Nephron progenitor cell (in vitro differentiated cells): ENCODE measurements at places on chromosomes 12 and 14.
A peak's percentile ranks its signal among the peaks of the same experiment; 100 is the strongest.

GRCh38 chr14:55267820-55268219 lies 3.4 kb upstream of the FBXO34 start:
- no peak for DNase-seq
- peaks cover 14% of the 10 kb centered on the region for H3K4me1 ChIP-seq
- peaks cover under 1% of the 10 kb centered on the region for H3K36me3 ChIP-seq
- H3K27me3 ChIP-seq: peaks cover 13% of the 10 kb centered on the region
- no peak overlapping the region for H3K27ac ChIP-seq

- H3K4me3 ChIP-seq: no peak overlapping the region
- no peaks in the 10 kb centered on the region for H3K36me3 ChIP-seq
- DNase-seq: no peak
- H3K4me1 ChIP-seq: peaks cover 14% of the 10 kb centered on the region
- peaks cover 3% of the 10 kb centered on the region for H3K27me3 ChIP-seq
- no peak overlapping the region for H3K27ac ChIP-seq
Measured at GRCh38 chr12:31018790-31019505, 54.7 kb upstream of the DDX11 start.

GRCh38 chr12:20493934-20494333 lies 125.6 kb downstream of the PDE3A start:
- H3K27ac ChIP-seq: no peak overlapping the region
- H3K4me1 ChIP-seq: no peaks in the 10 kb centered on the region

DNA sequence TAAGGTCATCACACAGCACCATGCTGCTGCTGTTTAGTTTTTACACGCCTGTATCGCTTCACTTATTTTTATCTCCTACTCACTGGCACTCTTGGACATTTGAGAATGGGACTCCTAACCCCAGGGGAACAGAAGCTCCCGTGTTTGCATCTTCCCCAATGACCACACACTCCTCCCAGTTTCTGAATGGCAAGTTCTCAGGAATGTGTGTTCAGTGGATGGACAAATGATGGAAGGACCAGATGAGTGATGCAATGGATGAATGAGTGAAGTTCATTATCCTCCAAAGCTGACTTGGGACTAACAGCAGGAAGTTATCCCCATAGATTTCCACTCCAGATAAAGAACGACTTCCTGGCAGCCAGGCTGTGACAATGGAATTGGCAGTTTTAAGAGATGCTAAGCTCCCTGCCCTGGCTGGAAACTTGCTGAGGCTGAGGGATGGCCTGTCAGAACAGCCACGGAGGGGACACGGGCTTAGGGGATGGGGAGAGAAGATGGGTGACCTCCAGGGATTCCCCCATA lies 231.5 kb downstream of the SLC15A4 start:
- H3K4me3 ChIP-seq: no peak overlapping the region
- H3K27ac ChIP-seq: peak overlapping the region; percentile 24
- no peaks in the 10 kb centered on the region for H3K27me3 ChIP-seq
- H3K36me3 ChIP-seq: peaks cover 6% of the 10 kb centered on the region
- peaks cover 35% of the 10 kb centered on the region for H3K4me1 ChIP-seq

DNA sequence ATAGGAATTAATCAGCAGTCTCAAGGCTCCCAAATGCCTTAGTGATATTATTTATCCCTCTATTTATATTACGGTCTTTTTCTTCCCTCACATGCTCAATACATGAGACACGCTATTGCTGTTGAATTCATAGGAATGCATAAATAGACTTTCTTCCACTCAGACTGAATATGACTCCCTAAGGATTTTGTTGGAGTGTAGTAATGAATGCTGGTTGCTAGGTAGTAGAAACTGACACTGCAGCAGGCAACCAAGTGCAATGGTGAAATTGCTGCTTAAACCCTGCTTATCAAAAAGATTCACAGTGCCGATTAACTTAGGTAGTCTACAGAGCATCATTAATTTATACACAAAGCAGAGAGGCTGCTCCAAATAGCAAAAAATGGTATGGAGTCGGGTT lies 168.2 kb downstream of the KCNC2 start:
- DNase-seq: no peak
- no peaks in the 10 kb centered on the region for H3K27me3 ChIP-seq
- H3K27ac ChIP-seq: no peak overlapping the region
- no peaks in the 10 kb centered on the region for H3K36me3 ChIP-seq

DNA sequence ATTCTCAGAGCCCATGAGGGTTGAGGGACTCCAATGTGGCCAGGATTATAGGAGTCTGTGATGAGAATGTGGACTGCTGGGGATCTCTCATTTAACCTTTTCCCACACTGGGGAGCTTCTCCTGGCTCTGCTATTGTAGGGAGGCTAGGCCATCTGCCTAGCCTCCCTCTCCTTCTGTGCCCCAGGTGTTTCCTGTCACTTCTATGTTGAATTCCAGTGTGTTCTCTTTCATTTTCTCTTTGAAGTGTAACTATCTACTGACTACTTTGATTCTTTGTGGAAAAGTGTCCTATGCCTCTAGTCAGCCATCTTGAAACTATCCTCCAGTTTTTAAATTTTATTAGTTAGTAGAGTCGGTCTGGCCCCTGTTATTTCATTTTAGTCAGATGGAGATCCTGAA lies 53.4 kb upstream of the ABCD2 start:
- DNase-seq: no peak
- H3K27ac ChIP-seq: no peak overlapping the region
- no peak overlapping the region for H3K4me3 ChIP-seq
- H3K4me1 ChIP-seq: no peaks in the 10 kb centered on the region
- no peaks in the 10 kb centered on the region for H3K27me3 ChIP-seq
- peaks cover 8% of the 10 kb centered on the region for H3K36me3 ChIP-seq

DNA sequence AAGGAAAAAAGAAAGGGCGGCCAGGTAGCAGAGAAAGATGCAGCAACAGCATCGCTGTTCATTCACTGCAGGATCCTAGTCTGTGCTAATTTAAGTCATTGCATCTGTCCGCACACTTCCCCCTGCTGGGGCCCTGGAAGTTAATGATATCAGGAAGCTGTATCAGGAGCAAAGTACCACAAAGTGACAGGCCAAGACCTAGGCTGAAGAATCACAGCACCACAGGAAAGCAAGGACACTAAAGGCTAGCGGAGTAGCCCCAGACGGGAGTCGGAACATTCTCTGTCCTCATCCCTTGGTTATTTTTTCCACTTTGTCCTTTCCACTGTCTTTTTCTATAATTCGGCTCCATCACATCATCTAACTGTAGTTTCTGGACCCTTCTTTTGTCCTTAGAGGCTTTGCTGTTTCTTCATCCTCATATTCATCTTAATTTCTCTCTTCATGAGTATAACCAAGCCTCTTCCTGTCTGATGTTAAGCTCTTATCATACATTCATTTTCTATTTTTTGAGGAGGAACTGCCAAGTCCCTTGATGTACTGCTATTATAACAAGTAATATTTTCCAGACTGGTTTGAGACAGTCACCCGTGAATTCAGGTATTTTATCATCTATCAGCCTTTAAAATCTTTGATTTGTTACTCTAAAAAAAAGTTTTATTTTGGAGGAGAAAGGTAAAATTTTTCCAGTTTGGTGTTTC lies 28.3 kb downstream of the DUSP16 start:
- H3K27me3 ChIP-seq: no peaks in the 10 kb centered on the region
- H3K4me1 ChIP-seq: peaks cover 19% of the 10 kb centered on the region
- peak overlapping the region; percentile 82 for H3K27ac ChIP-seq
- H3K4me3 ChIP-seq: no peak overlapping the region
- peaks cover 9% of the 10 kb centered on the region for H3K36me3 ChIP-seq

- H3K4me1 ChIP-seq: peaks cover 49% of the 10 kb centered on the region
- H3K27ac ChIP-seq: no peak overlapping the region
- DNase-seq: no peak
- peaks cover 2% of the 10 kb centered on the region for H3K27me3 ChIP-seq
- H3K4me3 ChIP-seq: no peak overlapping the region
Measured at GRCh38 chr12:89861086-89861485, 152.4 kb upstream of the ATP2B1 start.

DNA sequence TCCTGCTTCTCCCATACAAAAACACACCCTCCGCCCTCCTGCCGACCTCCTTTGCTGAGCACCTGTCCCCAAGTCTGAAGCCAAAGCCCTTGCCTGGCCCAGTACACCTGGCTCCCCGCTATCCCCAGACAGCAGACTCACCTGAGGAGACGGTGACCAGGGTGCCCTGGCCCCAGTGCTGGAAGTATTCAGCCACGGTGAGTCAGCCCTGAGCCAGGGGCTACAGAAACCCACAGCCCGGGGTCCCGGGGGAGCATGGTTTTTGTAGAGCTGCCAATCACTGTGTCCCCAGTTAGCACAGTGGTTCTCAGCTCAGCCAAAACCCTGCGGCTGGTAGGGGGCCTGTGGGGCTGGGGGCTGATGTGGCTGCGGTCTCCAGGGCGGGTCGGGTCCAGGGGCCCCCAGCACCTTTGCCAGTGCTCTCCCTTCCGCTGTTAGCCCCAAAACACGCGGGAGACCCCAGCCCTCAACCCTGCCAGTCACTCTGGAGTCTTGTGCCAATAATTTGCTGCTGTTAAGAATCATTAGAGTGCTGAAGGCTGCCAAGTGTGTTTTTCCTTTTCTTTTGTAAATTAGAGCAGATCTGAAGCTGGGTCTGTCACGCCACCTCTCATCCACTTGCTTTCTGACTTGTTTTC lies 339.0 kb downstream of the TMEM121 start:
- no peaks in the 10 kb centered on the region for H3K27me3 ChIP-seq
- no peak overlapping the region for H3K27ac ChIP-seq
- no peak for DNase-seq
- H3K4me3 ChIP-seq: no peak overlapping the region

GRCh38 chr12:48996794-48997718 lies 2.1 kb downstream of the DDN start:
- peak; percentile 89 for DNase-seq
- peaks cover 35% of the 10 kb centered on the region for H3K4me1 ChIP-seq
- peaks cover 12% of the 10 kb centered on the region for H3K36me3 ChIP-seq
- peak overlapping the region; percentile 59 for H3K4me3 ChIP-seq
- H3K27ac ChIP-seq: no peak overlapping the region

DNA sequence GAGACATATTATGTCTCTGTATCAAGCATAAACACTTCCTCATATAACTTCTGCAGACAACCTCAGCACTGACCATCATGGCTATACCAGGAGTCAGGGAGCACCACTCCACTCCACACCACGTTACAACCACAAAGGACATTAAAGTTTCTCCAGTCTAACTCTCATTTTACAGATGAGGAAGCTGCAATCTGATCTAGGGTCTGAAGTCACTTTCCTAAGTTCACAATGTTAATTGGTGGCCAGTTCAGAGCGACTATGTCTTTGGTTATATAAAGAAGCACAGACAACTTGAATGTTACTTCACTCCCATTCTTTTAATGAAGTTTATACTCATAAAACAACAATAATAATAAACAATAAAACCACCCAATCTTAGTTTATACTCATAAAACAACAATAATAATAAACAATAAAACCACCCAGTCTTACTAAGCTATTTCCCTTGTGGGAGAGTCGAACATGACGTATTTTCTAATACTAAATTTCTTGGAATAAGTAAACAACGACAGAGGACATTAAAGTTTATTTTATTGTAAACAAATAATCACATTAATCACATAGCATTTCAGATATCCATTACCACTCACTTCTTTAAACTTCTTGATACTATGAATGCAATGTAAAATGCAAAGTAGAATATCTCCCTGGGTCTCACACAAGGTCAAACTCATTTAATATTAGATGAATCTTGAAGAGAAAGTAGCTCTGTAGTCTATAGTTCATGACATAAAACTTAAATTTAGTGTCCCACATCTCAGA lies 72.4 kb upstream of the SSTR1 start:
- H3K36me3 ChIP-seq: no peaks in the 10 kb centered on the region
- H3K27ac ChIP-seq: no peak overlapping the region
- H3K4me3 ChIP-seq: no peak overlapping the region
- no peaks in the 10 kb centered on the region for H3K4me1 ChIP-seq
- no peaks in the 10 kb centered on the region for H3K27me3 ChIP-seq

DNA sequence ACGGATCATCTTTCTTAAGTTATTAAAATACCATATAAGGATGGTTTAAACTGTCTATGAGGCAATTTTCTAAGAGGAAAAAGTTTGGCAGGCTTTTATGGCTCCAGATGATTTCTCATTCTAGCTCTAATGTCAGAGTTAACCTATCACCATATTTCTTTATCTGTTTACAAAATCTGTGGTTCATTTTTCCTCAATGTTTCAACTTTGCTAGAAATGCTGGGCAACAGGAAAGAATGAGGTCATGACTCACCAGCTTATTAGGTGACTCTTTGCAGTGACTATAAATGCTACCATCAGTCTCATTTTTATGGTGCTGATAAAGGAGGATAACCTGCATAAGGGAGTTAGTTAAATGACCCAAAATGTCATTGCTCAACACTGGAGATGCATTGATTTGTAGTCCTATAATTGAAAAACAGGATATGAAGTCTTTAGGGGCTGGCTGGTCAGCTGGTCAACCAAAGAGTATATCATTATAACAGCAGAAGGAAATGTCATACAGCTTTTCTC lies 45.3 kb upstream of the RAP1B start:
- peaks cover 1% of the 10 kb centered on the region for H3K4me1 ChIP-seq
- H3K36me3 ChIP-seq: peaks cover 7% of the 10 kb centered on the region
- no peaks in the 10 kb centered on the region for H3K27me3 ChIP-seq
- H3K4me3 ChIP-seq: no peak overlapping the region

- no peak overlapping the region for H3K27ac ChIP-seq
- peaks cover 7% of the 10 kb centered on the region for H3K27me3 ChIP-seq
- H3K4me1 ChIP-seq: peaks cover 6% of the 10 kb centered on the region
- peak; percentile 36 for DNase-seq
- no peaks in the 10 kb centered on the region for H3K36me3 ChIP-seq
Measured at GRCh38 chr14:39467889-39468524, 35.8 kb upstream of the FBXO33 start.

GRCh38 chr12:27940756-27941402 lies 31.7 kb downstream of the PTHLH start:
- H3K4me1 ChIP-seq: no peaks in the 10 kb centered on the region
- H3K27me3 ChIP-seq: peaks cover 4% of the 10 kb centered on the region
- H3K27ac ChIP-seq: no peak overlapping the region
- H3K36me3 ChIP-seq: no peaks in the 10 kb centered on the region
- DNase-seq: peak; percentile 72

GRCh38 chr14:39267608-39268005 lies 33.9 kb downstream of the MIA2 start:
- peak overlapping the region; percentile 87 for H3K4me3 ChIP-seq
- no peak for DNase-seq
- peak overlapping the region; percentile 98 for H3K27ac ChIP-seq
- peaks cover 38% of the 10 kb centered on the region for H3K4me1 ChIP-seq

- peaks cover 3% of the 10 kb centered on the region for H3K27me3 ChIP-seq
- no peaks in the 10 kb centered on the region for H3K36me3 ChIP-seq
- no peak for DNase-seq
- H3K4me1 ChIP-seq: peaks cover 16% of the 10 kb centered on the region
Measured at GRCh38 chr14:96713426-96713825, 83.8 kb upstream of the VRK1 start.

DNA sequence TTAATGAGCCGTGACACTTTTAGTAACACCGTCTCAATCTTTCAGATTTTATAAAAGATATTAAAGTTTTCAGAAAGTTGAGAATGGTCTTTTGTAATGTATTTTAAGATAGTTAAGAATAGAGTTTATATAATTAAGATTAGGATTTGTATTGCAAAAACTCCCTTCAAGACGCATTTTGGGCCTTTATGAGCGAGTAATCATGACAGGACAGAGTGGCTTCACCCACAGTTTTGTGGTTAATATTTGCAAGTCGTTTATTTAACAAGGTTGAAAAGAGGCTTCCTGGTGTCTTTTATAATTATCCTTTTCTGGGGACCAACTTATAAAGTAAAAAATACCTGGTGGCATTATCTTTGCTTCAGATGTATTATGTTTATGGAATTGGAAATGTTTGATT lies 44.0 kb downstream of the TRAF3 start:
- no peak overlapping the region for H3K4me3 ChIP-seq
- DNase-seq: no peak
- H3K4me1 ChIP-seq: peaks cover 71% of the 10 kb centered on the region
- H3K27ac ChIP-seq: no peak overlapping the region
